Esophagus squamous epithelium (tissue), 5 donors: ENCODE measurements at places on chromosomes 11 and 22.

GRCh38 chr11:134657631-134658030 lies 245.6 kb upstream of the B3GAT1 start:
- DNase-seq = no peak

- DNase-seq = no peak
These were observed 268.9 kb downstream of the LRRC4C start for GRCh38 chr11:41190437-41191082.

DNA sequence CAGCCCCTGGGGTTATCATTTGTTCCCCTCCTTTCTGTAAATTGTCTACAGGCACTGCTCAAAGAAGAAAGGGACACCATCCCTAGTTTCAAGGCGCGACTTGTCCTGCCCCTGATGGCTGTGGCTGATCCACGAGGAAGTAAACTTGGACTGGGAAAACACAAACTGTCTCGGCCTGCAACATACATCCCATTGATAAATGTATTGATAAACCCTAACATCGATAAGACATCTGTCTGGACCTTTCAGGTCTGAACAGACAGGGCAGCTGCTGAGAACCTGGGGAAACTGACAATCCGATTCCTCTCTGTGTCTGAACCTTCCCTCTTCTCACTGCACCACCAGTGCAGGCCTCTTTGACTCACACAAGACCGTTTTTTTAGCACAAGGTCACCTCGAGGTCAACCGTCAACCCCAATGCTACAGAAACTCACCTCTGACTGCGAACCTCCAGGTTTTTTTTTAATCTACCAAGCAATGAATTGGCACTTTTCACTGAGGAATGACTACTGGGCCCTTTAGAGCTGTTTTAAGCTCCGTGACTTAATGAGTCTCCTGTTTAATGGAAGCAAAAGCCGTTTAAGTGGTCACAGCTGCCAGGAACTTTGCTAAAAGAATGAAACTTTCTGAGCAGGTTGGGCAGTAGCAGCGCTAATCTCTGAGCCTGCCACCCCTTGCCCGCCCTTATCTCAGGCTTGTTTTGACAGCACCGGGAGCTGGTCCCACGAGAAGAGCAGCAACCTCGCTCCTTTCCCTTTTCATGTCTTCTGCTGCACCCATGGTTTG lies 203.8 kb upstream of the TMEM45B start:
- DNase-seq = no peak

DNA sequence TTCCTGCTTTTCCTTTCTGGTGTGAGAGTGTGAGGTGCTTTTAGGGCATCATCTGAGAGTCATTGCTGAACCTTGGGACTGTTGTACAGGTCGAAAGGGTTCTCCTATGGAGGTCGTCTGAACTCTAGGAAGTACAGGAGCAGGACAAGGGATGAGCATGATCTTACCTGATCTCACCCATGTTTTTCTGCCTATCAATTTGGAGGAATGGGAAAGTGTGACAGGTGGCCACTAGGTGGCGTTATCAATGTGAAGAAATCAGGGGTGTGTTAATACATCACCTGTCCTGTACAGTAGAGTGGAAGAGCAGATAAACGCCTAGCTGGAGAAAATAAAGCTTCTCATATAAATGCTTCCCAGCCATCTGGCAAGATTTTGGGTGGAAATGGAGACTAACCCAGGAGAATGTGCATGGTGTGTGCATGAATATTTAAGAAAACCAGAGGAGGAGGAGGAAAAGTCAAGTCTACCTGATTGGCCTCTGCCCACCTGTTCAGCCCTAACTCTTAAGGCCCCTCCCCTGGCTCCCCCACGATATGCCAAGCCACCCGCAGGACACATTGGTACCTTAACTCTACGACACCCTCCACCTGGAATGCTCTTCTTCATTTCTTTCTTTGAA lies 72.0 kb upstream of the NARS2 start:
- no peak for DNase-seq

DNA sequence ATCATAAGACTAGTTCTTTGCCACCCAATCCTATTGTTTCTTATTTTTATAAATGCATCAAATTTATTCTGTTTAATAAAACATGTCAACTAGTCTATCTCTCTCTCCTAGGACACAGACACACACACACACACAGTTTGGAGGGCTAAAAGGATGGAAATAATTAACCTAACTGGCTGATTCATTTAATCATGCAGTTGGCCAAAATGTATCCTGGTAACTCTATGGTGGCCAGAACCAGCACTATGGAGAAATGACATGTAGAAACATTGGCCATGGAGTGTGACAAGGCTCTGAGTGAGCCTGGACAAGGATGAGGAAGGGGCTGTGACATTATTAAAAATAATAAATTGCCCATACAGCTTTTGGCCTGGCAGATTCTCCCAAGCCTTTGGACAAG lies 64.1 kb downstream of the CLPB start:
- DNase-seq = no peak

GRCh38 chr22:48262596-48263430 lies 1500.4 kb downstream of the TBC1D22A start:
- DNase-seq = no peak

GRCh38 chr11:10397226-10397987 lies 57.7 kb upstream of the AMPD3 start:
- no peak for DNase-seq

DNA sequence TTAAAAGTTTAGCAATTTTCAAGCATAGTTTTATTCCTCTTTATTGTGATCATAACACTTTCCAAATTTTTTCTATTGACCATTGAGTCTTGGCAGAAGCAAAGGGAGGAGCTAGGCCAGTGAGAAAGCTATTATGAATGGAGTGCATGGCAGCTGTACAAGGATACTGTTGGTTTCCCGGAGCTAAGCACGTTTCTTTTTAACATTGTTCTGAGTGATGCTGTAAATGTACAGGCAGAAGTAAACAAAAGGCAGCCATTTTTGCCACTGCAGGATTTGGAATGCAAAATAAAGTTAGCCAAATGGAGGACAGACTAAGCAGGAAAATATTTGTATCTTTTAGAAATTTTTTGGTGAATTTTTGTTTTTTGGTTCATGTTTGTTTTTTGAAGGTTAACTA lies 16.2 kb downstream of the CBL start:
- DNase-seq = no peak

GRCh38 chr11:70176940-70177689 lies 26.0 kb upstream of the FADD start:
- DNase-seq = no peak

- no peak for DNase-seq
These were observed 630.4 kb downstream of the METTL15 start for GRCh38 chr11:28738549-28738948.

- no peak for DNase-seq
These were observed 4.8 kb upstream of the CKAP5 start for GRCh38 chr11:46850829-46851380.

- DNase-seq = no peak
These were observed 38.7 kb upstream of the ELF5 start for GRCh38 chr11:34552270-34552669.

DNA sequence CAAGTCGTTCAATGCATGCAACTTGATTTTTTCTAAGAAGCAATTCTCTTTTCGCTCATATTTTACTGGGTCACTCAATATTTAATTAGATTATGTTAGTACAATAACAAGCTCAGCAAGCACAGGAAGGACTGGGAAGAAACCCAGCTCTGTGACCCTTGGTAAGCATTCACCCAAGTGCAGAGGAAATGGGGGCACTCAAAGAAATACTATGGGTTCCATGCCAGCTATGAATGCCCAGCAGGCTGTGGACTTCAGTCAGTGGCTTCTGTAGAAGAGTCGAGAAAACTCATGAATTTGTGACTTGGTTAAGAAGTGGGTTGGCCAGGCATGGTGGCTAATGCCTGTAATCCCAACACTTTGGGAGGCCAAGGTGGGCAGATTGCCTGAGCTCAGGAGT lies 123.6 kb downstream of the GALNT18 start:
- DNase-seq = no peak

GRCh38 chr11:45005106-45005505 lies 54.4 kb upstream of the TP53I11 start:
- no peak for DNase-seq

DNA sequence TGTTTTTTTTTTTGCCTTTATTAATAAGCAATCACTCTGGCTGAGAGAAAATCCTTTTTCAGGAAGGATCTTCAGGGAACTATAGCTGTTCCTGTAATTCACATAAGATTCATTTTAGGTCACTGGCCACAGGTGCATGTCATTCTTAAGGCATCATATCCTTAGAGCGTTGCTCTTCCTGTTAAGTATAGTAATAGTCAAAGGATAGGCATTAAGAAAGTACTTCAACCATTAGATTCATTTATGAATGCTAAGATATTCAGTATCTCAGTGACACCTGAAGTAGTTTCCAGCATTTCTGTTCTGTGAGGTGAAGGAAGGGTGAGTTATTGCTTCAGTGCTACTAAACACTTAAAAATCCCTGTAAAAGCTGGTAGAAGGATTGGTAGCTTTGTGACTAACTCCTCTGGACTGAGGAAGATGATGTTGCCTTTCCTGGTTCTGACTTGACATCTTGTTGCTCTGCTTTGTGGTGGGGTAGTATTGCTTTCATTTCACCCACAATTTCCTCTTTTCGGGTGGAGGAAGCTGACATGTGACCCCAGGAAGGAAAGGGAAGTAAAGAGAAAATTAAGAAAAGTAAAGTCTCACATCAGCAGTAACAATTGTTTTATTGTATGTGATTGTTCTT lies 34.7 kb downstream of the RNF169 start:
- no peak for DNase-seq

DNA sequence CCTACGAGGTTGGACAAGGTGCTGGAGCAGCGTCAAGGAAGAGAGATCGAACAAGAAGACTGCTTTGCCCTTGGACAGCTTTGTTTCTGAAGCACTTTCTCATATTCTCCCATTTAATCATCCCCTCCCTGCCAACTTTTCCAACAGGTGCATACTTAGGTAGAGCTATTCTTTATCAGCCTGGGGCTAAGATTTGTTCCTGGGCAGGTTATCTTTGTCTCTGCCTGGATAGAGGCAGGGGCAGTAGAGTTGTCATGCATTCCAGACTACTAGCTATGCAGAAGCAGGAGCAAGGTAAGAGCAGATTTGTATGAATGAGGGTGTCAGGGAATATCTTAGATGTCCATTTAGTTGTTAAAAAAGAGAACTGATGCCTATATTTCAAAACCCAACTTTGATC lies 82.3 kb downstream of the PTPRJ start:
- DNase-seq = no peak

DNA sequence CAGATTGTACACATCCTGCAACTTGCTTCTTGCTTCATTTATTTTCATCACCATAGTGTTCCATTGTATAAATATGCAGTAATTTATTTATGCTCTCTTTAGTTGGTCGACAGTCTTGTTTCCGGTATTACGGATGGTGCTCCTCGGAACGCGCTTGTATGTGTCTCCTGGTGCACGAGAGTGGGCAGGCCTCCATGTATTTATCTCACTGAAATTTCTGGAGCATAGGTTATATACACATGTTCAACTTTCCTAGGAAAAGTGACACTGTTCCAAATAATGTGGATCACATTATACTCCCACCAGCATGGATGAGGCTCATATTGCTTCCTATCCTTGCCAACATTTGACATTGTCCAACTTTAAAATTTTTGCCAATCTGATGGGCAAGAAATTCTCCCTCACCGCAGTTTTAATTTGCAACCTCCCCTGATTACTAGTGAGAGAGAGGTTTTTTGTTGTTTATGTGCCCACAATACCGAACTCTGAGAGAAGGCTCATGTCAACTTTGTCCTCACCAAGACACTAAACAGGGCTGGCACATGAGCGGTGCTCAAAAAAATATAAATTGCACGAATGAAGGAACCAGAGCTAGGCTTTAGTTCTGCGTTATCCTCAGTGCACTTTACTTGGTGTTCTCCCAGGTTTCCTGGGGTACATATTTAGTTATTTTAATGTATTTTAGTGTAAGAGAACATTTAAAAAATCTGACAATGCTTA lies 3.8 kb downstream of the CSNK2A3 start:
- DNase-seq = no peak
